ENCODE measurements at places on chromosomes 1 and 21.
A peak's percentile ranks its signal among the peaks of the same experiment; 100 is the strongest.

GRCh38 chr21:42370894-42371654 is 4.7 kb upstream of the TFF1 start:
- no peak for DNase-seq

DNA sequence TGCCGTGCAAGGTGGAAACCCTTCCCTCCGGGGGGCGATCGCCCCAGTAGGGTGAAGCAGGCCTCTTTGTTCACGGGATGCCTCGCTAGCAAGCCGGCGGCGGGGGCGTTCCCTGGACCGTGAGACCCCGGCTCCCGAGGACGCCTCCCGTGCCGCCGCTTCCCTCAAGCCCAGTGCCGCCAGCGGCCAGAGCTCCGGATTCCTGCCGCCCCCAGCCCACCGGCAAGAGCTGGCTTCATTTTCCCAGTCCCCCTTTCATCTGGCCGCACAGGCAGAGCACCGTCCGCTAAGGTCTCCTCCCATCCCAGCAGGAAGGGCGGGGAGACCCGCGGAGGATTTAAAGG is 16.3 kb downstream of the IER5 start:
- no peak for DNase-seq

DNA sequence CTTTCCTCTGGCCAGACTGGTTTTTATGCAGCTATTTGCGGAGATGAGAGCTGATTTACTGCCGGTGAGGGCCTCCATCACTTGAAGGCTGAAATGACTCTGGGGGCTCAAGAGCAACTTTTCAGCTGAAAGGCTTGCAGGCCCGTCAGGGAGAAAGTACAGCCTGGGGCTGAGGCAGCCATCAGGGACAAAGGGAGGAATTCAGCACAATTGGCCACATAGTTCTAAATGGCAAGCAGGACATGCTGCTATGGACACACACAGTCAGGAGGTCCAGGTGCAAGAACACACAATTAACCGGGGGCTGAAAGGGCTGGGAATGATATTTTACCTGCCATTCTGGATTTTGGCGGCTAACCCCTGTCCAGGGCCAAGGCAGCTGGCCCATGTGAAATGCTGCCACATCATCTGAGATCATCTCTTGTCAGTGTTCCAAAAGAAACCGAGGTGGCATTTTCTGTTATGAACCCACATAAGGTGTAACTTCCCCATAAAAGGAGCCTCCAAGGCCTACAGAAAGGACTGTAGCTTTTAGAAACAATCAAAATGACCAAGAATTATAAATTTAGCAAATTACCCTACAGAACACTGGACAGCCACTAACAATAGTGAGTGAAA is 58.2 kb downstream of the LMX1A start:
- DNase-seq = no peak

GRCh38 chr1:172708452-172708851 is 49.5 kb downstream of the FASLG start:
- peak; percentile 56 for DNase-seq

DNA sequence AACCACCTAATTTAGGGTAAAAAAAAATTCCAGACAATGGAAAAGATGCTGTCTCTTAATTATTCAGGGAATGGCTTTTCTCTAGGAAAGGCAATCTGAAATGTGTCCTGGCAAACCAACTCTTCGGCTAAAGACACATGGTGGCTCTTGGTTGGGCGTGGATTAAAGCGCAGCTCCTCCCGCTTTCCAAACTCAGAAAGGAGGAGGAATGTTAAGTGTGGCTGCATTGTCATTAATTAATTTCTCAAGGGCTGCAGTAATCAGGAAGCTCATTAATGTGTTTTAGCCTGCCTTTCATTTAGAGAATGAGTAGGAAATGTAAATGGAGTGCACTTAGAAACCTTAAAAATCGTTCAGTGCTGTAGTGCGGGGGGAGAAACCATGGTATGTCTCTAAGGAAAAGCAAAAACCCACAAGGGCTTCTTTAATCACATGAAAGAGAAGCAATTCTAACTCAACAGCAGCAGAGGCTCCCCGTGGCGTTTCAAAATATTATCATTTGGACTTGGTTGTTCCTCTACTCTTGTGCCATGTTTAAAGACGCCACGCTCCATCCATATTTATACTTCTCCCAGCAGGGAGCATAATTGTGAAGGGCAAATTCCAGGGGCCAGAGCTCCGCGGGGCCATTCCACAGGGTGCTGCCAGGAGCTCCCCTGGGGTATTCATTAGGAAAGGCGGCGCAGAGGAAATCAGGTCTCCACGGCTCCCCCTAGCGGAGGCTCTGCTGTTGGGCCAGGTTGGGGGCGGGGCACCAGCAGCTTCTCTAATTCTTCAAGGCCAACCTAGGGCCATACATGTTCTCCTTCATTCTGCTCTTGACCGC is 91.9 kb upstream of the SSX2IP start:
- peak; percentile 33 for DNase-seq

- no peak for DNase-seq
These were observed 33.2 kb upstream of the RBM15 start for GRCh38 chr1:110305900-110306420.

- no peak for DNase-seq
These were observed 7.3 kb downstream of the SYNC start for GRCh38 chr1:32695098-32695904.

DNA sequence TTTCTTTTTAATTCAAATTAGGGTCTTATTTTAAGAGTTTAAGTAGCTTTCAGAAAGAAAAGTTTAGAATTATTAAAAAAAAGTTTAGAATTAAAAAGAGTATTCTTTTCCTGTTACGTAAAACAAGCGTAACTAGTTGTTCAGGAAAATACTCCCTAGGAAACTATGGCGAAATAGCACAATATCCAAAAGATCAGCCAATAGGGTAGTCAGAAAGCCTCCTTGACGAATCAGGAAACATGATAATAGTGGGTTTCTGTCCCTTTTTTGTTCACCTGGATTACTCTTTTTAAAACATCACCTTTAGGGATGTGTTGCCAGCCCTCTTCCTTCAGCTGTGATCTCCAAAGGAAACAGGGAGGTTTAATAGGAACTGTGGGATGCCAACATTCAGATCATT is 25.2 kb downstream of the S1PR1 start:
- no peak for DNase-seq

DNA sequence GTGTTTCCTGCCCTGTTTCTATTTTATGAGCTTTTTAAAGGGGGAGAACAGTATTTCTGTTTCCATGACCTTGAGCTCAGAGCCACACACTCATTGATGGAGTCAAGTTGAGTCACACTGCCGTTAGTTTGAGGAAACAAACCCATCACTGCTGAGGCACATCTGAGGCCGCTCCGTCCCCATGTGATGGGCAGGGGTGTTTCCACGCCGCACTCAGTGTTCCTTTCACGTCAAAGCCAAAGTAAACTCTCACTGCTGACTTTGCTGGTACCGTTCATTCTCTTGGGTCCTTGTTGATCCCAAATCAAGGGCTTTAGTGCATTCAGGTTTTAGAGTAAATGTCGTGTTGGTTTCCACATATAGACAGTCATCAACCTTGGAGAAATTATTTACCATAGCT is 48.8 kb downstream of the PKNOX1 start:
- DNase-seq = no peak

- DNase-seq = no peak
These were observed 27.8 kb upstream of the FMO4 start for GRCh38 chr1:171286032-171286705.

DNA sequence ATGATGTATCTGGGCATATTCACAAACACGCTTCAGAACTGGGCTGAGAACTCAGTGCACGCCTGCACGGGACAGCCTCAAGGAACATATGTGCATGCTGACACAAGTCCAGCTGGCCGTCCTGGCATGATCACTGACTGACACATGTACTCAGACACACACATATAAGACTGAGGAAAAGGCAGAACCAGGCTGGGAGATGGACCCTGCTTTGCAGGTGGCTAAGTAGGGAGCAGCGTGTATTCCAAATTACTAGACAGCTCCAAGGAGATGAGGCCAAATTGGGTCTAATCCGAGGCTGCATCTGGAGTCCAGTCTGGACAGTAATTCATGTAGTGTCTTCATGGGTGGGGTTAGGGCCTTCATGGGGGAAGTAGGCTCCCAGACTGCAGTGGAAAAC is 41.4 kb upstream of the GJB5 start:
- DNase-seq = no peak

DNA sequence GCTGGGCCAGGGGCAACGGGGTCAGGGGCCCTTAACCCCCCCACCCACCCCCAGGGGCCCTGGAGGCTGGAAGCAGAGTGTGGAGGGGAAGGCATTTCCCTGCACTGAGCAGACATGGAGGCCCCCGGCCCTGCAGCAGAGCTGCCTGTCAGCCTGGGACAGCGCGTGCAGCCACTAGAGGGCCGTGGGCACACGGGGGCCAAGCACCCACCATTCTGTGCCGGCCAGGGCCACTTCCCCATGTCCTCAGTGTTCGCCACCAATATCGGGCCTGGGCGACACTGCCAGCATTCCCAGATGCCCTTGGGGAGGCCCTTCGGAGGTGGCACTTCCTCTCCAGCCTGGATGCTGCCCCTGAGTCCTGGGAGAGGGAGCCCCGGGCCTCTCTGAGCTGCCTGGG is 23.2 kb upstream of the ARHGEF16 start:
- DNase-seq = no peak

DNA sequence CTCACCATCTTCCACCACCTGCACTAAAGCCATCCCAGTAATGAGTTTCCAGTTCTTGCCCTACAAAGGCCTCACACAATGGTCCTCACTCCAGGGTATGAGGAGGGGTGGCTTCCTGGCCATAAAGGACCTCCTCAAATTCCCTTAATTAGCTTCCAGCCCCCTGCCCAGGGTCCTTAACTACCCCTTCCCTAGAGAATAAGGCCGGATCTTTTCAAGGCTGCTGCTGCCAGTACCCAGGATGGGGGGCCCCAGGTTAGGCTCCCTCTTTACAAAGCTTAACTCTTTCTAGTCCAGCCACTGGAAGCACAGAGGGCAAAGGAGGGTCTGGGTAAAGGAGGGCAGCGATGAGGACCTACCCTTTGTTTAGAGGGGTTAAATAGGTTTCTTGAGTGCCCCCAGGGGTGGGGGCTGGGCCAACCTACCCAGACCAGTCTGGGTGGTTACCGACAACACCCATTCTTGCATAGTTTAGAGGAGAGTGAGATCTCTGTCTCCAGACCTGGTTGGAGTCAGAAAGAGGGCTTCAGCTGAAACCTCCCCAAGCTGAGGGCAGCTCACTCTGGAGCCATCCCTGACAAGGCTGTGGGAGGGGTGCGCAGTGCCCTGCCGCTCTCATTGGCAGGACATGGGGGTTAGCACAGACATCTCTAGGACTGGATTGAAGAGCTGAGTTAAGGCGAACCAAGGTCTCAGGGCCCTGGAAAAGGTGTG is 7.1 kb downstream of the BLACAT1 start:
- no peak for DNase-seq

DNA sequence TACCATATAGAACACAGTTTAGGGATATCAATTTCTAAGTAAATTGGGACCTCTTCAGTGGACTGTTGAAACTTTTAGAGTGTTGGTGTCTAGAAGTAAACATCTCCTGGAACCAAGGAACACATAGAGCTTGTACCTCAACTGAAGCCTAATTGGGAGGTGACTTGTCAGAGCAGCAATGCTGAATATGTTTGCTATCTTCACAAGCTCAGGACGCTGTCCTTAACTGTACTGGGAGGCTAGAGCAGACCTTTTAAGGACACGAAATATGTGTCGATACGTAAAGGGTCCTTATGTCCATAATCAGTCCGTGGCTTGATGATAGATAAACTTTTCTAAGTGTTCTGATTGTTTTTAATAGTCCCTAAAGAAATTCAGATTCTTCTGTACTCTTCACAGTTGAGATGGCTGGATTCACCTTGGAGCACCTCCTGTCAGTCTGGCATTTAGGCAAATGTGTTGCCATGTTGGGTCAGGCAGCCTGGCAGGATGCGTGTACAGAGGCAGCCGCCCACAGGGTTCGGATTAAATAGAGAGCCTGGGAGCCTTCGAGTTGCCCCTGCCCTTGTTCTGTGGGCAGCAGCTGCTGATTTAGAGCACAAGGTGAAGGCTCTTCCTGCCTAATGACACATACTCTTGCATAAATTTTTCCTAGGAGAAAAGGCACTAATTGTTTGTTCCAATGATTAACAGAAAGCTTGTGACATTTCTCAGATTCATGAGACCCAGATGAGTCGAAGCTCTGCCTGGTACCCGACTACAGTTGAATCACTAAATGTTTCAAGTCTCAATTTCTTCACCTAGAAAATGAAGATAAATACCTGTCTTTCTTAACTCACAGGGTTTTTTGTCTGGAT is 3.6 kb downstream of the ACTN2 start:
- no peak for DNase-seq

DNA sequence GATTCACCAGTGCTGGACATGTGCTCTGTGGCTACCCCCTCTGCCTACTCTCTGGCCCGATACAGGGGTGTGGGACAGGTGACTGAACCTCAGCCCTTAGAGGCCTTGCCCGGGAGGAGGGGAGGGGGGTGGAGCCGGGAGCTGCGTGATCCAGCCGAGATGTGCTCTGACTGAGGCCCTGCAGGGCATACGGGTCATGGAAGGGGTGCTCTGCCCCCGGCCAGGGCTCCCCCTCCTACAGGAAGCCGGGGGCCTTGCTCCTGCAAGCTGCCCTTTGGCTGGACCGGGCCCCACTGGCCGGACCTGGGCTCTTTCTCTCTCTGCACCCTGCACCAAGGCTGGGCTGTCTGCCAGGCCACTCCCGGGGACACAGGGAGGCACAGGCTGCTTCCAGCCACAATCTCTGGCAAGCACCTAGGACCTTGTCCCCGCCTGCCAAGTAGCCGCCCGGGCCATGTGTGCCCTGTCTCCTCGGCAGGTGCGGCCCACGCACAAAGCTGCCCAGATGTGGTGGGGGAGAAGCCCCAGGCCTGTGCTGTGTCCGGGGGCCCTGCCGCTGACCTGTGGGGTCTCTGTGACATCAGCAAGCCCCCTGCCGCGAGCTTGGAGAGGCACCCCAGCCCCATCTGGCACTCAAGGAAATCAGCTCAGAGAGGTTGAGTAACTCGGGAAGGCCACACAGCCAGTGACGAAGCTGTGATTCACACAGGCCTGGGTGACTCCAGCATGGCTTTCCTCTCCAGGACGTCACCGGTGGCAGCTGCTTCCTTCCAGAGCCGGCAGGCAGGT is 1.5 kb downstream of the SCNN1D start:
- DNase-seq = no peak

DNA sequence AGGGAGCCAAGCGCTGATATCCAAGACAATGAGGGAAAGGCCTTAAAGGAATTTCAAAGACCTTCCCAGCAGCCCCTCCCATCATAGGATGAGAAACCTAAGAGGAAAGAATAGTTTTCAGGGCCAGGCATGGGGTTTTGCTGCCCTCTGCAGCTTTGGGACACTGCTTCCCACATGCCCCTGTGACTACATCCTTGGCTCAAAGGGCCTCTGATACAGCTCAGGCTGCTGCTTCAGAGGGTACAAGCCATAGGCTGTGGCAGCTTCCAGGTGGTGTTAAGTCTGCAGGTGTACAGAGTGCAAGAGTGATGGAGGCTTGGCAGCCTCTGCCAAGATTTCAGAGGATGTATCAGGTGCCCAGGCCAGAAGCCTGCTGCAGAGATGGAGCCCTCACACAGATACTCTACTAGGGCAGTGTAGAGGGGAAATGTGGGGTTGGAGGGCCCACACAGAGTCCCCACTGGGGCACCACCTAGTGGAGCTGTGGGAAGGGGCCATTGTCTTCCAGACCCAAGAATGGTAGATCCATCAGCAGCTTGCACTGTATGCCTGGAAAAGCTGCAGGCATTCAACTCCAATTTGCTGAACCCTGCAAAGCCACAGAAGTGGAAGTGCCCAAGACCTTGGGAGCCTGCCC is 125.8 kb downstream of the SLC45A1 start:
- no peak for DNase-seq

GRCh38 chr21:39972976-39973770 is 105.9 kb downstream of the PCP4 start:
- no peak for DNase-seq
